ENCODE measurements at places on chromosomes 3 and 15.

DNA sequence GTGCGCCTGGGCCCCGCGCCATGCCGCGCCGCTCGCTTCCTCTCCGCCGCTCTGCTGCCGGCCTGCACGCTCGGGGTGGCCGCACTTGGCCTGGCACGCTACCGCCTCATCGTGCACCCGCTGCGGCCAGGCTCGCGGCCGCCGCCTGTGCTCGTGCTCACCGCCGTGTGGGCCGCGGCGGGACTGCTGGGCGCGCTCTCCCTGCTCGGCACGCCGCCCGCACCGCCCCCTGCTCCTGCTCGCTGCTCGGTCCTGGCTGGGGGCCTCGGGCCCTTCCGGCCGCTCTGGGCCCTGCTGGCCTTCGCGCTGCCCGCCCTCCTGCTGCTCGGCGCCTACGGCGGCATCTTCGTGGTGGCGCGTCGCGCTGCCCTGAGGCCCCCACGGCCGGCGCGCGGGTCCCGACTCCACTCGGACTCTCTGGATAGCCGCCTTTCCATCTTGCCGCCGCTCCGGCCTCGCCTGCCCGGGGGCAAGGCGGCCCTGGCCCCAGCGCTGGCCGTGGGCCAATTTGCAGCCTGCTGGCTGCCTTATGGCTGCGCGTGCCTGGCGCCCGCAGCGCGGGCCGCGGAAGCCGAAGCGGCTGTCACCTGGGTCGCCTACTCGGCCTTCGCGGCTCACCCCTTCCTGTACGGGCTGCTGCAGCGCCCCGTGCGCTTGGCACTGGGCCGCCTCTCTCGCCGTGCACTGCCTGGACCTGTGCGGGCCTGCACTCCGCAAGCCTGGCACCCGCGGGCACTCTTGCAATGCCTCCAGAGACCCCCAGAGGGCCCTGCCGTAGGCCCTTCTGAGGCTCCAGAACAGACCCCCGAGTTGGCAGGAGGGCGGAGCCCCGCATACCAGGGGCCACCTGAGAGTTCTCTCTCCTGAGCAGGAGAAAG, 951 bp downstream of the GPR62 start:
- DNase-seq: peak; percentile 91

- DNase-seq: no peak
Measured at GRCh38 chr3:59486520-59486919, 436.7 kb upstream of the CFAP20DC start.

GRCh38 chr3:127529346-127530188, 61.0 kb downstream of the TPRA1 start:
- DNase-seq: peak; percentile 6

DNA sequence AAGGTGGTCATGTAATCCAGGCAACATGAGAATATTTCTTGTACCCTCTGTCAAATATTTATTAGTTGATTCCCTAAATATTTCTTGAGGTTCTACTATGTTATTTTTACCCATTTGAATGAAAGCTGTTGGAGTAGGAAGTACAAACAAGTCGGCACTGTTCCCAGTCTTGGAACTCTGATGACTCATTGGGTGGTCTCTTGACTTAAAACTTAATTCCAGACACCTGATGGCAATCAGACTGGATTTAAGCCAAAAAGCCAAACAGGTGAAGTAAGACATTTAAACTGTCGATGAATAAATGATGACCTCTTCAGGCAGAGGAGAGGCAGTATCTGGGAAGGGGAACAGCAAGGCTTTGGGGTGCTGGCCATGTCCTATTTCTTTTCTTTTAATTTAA, 22.8 kb downstream of the C2CD4A start:
- DNase-seq: no peak

DNA sequence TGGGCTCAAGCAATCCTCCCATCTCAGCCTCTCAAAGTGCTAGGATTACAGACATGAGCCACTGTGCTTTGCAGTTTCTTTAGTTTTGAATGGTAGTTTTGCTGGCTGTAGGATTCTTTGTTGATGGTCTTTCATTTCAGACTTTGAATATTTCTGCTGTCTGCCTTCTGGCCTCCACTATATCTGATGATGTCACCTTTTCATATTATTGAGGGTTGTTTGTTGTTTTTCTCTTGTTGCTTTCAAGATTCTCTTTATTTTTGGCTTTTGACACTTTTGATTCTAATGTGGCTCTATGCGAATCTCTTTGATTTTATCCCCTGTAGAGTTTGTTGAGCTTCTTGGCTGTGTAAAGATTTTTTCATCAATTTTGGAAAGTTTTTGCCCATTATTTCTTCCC, 79.0 kb upstream of the MANF start:
- DNase-seq: no peak

DNA sequence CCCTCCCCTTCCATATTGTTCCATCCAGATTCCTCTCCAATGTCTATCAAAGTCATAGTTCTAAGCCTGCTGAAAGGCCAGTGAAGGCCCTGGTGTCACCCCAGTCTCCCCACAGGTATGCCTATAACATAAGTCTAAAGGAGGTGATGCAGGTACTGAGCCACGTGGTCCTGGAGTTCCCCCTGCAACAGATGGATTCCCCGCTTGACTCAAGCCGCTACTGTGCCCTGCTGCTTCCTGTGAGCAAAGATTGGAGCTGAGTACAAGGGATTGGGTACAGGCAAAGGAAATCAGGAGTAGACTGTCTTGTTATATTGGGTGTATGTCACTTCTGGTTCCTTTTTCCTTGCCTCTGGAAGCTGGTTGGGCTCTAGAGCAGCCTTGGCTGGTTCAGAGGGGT, 8.2 kb downstream of the EIF2B5 start:
- no peak for DNase-seq

DNA sequence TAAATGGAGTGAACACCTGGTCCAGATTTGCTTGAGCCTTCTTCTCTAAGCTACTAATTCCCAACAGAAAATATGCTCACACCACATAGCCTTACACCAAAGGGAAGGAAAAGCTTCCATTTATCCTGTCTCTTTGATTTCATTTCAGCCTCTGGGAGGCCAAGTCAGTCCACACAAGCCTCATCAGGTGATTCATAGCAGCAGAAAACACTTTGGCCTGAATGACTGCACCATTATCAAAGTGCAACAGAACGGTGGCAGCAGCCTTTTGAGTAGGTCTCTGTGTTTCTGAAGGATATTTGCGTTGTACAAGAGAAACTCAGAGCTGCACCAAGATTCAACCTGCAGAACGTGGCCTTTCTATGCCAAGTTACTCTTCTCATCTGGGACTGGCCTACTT, 46.6 kb upstream of the SNRK start:
- no peak for DNase-seq

DNA sequence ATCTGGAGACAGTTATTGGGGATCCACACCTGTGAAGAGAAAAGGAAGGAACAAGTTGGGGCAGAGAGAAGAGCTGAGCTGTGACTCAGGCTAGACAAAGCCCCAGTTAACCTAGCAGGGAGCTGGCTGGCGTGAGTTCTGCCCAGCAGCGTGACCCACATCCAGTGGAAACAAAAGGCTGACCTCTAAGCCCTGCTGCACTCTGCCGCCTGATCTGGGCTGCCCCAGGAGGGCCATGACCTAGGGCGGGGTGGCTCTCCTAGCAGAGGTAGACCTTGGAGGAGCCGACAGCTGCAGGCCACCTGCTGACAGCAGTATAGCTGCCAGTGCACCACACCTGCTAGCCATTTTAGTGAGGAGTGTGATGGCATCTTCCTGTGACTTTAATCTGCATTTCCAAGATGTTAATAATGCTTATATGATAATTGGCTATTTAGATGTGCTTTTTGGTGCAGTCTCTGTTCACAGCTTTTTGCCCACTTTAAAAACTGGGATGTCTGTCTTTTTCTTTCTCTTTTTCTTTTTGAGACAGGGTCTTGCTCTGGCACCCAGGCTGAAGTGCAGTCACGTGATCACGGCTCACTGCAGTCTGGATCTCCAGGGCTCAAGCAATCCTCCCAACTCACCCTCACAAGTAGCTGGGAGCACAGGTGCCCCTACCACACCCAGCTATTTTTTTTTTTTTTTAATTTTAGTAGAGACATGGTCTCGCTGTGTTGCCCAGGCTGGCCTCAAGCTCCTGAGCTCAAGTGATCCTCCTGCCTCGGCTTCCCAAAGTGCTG, 78.1 kb downstream of the LSM3 start:
- peak; percentile 71 for DNase-seq

GRCh38 chr3:172746475-172746874, 4.1 kb upstream of the ECT2 start:
- no peak for DNase-seq

GRCh38 chr3:134959516-134959915, 164.5 kb downstream of the EPHB1 start:
- peak; percentile 46 for DNase-seq

GRCh38 chr3:61733876-61734275, 172.5 kb downstream of the PTPRG start:
- DNase-seq: no peak

- DNase-seq: no peak
Measured at GRCh38 chr15:61099020-61099810, 129.9 kb downstream of the RORA start.

- DNase-seq: no peak
Measured at GRCh38 chr3:46422617-46423016, 15.6 kb downstream of the CCRL2 start.

GRCh38 chr15:40366457-40367370, 8.7 kb downstream of the DISP2 start:
- DNase-seq: peak; percentile 38

GRCh38 chr3:52444860-52445793, at the start of gene SEMA3G:
Gene SEMA3G (minus strand): TSS chr3:52445103. CDS start chr3:52445027, 76 bp downstream.
- peak; percentile 96 for DNase-seq

GRCh38 chr3:122929188-122930062, 98.1 kb downstream of the SEMA5B start:
- DNase-seq: no peak

- DNase-seq: no peak
Measured at GRCh38 chr3:101722394-101723173, 1.8 kb upstream of the CEP97 start.

DNA sequence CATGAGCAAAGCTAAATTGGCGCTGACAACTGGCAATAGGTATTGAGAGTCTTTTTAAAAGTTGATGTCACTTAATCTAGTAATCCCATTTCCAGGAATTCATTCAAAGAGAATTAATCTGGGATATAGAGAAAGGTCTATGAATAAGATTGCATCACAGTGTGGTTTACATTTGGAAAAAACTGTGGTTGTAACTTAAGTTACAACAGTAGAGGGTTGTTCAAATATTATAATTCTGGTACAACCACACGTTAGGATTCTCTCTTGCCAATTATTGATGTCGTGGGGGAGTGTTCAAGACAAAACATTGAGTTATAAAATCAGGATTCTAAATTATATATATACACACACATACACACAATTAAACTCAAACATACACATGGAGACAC, 79.8 kb downstream of the LIPC start:
- no peak for DNase-seq

- no peak for DNase-seq
Measured at GRCh38 chr3:21898316-21898715, 147.3 kb upstream of the ZNF385D start.

DNA sequence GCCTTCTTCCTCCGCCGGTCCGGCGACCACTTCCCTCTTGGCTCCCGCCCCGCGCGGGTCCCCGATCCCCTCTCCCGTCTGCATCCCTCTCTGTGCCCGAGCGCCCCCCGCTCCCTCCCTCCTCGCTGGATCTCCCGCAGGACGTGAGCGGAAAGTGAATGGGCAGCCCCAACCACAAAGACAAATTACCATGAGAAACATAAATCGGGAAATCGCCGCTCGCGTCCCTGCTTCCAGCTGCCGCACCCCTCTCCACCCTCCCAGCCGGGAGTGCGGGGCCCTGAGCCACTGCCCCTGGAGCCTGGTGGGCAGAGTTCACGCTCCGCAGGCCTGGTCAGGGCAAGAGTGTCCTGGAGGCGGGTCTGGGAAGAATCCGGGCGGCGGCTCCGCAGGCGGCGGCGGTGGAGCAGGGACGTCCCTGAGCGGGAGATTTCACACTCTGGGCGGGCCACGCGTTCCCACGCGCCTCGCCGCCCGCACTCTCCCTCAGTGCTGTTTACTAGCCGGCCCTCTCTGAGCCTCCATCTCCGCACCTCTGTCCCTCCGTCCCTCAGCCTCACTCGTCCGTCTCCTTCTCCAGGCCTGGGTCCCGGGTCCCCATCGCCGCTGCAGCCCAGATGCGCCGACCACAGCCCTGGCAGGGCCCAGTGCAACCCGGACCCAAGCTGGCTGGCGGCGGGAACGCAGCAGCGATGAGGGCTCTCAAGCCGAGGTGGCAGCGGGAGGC, 835 bp downstream of the SEMA5B start:
- DNase-seq: peak; percentile 85

- DNase-seq: peak; percentile 65
Measured at GRCh38 chr3:53705024-53705745, 141.0 kb downstream of the CHDH start.

DNA sequence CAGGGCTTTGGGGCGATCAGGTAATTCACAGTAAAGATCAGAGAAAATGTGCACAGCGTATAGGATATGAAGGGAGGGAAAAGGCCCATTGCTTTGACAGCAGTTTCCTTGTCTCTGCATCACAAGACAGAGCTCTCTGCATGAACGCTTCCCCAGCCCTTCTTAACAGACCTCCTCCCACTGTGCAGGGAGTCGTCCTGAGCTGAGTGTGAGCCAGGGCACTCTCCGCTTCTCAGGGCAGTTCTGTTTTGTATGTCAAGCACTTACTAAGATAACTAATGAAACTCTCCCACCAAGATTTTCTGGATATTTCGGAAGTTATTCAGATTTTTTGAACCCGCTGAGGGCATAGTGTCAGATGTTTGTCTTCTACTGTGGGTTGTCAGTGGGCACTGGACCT, 105.8 kb upstream of the C15orf61 start:
- no peak for DNase-seq

GRCh38 chr3:126465928-126466544, 9.7 kb downstream of the ZXDC start:
- peak; percentile 46 for DNase-seq

GRCh38 chr3:53318522-53318921, 28.8 kb downstream of the DCP1A start:
- DNase-seq: no peak

DNA sequence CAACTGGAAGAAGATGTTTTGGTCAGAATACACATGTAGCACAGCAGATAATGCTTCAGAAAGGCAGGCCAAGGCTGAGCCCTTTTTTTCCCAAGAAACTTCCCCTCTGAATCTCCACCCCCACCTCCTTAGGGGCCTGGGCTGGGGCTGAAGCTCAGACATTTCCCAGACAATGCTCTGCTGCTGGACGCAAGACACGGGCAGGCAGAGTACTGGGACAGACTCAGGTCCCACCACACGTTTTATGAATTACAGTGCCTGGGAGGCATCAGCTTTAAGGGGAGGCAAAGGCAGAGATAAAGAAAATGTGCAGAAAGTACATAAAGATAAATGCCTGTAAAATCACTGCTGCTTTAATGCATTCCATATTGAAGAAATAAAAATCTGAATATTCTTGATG, 479.4 kb downstream of the ERC2 start:
- no peak for DNase-seq

GRCh38 chr3:57025237-57025636, 35.2 kb upstream of the SPATA12 start:
- DNase-seq: no peak

GRCh38 chr3:98039322-98040024, 4.4 kb upstream of the GABRR3 start:
- DNase-seq: peak; percentile 91

- no peak for DNase-seq
Measured at GRCh38 chr15:99719096-99719541, 14.1 kb downstream of the LYSMD4 start.

GRCh38 chr3:76585794-76586392, 454.0 kb upstream of the ROBO2 start:
- no peak for DNase-seq

GRCh38 chr15:61327019-61327631, 98.0 kb upstream of the RORA start:
- DNase-seq: no peak
